Stimulated activated CD4-positive, alpha-beta T cell treated with anti-CD3 and anti-CD28 coated beads, TNF-alpha, amount 100 ng/mL, for 4 hours (primary cell): ENCODE measurements at places on chromosomes 2 and 18.

- no peak for DNase-seq
Measured at GRCh38 chr18:10213526-10213925, 240.9 kb upstream of the APCDD1 start.

DNA sequence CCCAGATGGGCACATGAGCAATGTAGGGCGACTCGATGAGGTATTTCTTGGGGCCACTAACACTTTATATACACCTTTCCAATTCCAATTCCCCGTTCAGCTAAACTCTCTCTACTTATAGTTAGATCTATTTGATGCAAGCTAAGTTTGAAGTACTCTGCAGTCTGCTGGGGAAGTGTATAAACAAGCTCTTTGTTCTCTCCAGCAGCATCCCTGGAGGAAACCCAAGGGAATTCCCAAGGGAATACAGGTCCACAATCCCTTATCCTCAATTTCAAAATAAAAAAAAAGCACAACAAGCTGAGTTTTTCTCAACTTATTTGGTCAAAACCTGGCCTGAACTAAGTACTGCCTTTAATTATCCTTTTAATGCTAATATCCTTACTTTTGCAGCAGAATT, 433.3 kb downstream of the NBAS start:
- DNase-seq, result no peak

DNA sequence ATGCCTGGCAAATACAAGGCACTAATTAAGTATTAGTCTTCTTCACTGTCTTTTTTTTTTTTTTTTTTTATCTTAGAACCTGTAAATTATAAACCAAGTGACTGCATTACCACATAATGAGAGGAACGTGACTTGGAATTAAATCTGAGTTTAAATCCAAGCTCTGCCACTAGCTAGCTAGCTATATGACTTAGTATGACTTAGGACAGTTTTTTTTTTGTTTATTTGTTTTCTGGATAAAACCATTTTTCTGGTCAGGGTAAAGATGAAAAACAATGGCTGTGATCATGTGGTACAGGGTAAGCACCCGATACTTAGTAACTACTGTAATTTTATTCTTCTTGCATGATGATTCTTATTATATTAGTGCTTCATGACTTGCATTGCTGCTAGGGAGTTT, 191.8 kb upstream of the LRRTM1 start:
- no peak for DNase-seq

GRCh38 chr2:241798081-241798630, 10.8 kb upstream of the NEU4 start:
- no peak for DNase-seq

DNA sequence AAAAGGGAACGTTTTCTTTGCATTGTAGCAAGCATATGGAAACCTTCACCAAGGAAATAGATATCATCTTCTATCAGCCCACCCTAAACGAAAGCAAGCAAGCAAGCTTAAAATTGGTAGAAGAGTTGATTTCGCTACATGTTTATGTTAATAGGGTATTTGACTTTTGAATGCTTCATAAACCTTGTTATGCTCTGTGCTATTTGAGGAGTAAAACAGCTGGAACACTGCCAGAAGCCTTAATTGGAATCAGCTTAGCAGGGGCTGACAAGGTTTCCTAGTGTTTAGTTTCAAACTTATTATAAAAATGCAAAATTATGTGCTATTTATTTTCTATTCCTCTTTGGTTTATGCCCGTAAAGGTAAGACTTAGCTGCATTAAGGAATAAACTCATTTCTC, 70.6 kb upstream of the LINC00305 start:
- no peak for DNase-seq

DNA sequence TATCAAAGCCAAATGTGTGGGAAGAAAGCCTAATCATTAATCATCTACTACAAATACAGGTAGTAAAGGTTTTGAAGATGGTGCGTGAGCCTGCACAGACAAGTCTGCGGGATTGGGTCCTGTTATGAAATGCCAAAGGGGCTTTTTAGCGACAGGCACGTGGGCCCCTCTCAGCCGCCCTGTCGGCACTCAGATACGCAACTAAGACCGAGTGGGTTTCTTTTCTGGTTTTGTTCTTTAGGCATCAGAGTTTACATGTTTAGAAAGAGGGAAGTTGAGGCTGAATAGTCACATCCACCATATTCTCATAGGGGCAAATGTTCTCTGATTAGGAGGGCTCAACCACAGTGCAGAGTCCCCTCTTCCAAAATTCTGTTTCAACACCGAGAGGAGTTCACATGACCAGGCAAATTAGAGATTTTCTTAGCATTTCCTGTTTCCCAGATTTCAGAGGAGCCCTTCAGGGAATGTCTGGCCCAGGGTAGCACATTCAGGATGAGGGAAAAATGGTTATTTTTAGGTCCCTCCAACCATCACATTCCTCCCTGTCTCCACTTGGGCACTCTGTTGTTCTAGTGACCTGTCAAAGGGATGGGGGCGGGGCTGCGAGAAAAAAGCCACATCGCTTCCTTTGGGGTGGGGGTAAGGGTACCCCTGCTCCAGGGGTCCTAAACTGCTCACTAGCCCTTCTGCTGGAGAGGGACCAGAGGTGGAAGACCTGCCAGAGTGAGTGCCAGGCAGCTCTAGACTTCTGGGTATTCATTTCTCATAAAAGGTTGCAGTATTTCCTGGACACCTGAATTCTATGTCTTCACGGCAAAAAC, 159.2 kb downstream of the BCL2 start:
- no peak for DNase-seq

DNA sequence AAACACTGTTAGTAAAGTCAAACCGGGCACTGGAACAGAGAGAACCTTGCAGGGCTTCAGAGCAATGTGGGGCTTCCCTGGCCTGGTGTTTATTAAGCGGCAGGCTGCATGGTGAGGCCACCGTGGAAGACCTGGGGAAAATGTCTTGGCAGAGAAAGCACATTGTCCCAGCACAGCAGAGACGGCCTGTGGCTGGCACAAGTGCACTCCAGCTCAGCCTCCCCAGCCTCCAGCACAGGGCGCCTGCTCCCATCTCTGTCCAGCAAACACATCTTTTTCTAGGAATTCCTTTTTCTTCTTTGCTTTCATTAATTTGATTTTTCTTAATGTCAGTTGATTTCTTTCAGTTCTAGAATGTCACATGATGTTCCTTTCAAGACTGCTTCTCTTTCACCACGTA, 138.2 kb upstream of the NFATC1 start:
- DNase-seq, result no peak

DNA sequence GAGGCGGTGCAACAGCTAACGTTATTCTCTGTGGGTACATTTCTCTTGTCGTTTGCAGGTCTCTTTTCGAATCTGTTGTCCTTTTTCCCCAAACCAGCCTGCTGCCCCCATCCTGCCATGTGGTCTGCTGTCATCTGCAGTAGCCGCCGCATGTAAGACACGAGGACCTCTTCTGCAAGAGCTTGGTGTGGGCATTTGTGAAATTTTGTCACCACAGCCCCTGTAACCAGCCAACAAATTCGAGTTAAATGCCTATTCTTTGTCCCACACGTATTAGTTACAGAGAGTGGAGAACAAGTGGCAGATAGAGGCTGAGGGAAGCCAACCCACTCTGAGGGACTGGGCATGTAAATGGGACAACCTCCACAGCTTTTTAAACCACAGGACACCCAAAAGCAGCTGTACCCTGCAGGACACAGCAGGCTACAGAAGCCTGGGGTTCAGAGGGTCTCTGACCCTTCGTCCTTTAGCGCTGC, 35.0 kb downstream of the ITGA6 start:
- no peak for DNase-seq

DNA sequence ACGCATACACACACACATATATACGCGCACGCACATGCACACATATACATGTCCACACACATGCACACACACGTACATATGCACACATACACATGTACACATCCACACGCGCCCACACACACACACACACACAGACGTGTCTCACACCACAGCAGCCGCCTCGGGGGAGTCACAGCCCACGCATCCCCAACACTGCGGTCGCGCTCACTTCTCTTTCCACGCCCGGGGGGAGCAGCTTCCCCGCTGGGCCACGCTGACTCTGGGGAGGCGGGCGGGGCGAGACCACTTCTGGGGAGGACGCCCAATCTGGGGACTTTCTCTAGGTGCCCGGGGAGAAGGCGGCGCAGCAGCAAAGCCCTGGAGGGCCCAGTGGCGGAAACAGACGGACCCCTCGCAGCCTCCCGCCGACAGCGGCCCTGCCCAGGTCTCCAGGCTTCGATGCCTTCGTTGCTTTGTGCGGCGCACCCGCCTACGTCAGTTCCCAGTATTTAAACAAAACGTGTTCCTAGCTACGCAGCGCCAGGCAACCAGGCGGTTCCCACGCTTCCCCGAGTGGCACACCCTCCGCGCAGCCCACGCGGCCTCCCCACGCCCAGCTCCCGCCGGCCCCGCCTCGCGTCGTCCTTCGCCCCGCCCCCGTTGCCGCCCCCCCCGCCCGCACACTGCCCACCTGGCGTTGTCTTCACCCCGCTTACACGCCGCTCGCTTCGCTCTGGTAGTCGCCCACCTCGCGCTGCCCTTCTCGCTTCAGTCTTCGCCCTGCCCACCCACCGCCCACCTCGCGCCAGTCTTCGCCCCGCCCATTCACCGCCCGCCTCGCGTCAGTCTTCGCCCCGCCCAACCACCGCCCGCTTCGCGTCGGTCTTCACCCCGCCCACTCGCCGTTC, 810 bp upstream of the RBFA start:
- no peak for DNase-seq

GRCh38 chr2:223104336-223105132, 52.5 kb downstream of the KCNE4 start:
- no peak for DNase-seq

GRCh38 chr2:153235516-153235915, 243.0 kb downstream of the RPRM start:
- no peak for DNase-seq

GRCh38 chr2:206442833-206443734, at the start of gene ADAM23:
TSS of gene ADAM23 (plus strand) at chr2:206443532. CDS start at chr2:206443867, 335 bp downstream.
- DNase-seq, result no peak

- DNase-seq, result no peak
Measured at GRCh38 chr2:1219901-1220573, 193.2 kb upstream of the TPO start.

DNA sequence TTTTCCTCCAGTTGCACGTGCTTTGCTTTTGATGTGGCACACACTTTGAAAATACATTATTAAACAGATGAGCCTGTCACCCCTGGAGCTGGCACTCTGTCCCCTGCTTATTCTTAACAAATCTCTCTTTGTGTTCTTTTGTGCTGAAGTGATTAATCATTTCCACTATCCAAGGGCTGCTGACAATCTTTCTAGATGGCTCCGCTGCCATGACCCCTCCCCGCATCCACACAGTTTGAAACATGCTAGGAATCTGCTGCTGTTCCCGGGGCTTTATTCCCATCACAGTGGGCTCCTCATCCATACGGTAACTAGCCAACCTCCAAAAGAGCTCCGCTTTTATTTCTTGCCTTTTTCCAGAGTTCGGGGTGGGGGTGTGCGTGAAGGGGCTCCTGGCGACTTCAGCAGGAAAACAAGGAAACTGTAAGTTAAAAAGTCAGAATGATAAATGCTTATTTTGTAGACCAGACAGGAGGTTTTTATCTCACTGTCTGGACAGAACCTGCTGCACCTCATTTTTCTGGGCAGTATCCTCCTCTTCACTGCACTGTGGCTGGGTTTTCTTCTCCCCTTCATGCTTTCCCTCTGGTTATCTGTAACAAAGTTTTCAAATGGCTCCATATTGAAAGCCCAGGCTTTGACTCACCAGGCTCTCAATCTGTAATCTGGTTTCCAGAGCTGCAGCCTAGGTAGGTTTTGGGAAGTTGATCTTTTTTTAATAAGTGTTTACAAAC, 319.7 kb downstream of the AFF3 start:
- DNase-seq, result no peak

DNA sequence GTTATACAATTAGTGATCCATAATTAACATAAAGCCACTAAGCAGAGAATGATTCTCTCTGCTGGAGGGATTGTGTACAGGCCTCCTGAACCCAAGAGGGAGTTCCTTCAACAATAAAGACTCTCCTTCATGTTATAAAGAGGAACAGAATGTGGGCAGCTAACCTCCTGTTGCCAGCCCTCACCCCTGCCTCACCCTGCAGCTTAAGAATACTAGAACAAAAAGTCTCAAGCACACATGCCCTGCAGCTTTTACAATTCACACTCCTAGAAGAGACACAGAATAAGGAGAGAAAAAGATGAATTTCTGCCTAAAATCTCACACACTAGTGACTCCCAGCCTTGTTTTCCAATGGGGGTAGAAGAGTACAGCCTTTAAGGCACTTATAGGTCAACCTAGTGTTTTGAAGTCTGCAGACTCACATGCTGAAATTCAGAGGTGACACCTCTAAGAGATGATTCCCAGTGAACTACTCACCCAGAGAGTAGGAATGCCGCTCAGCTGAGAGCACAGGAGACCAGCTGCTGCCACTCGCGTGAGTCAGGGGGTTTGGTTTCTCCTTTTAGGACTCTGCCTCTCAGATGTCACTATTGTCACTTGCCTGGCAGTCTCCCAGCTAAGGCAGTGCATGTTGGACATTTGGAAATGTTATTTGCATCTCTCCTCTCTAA, 32.5 kb upstream of the IL1RL1 start:
- no peak for DNase-seq

DNA sequence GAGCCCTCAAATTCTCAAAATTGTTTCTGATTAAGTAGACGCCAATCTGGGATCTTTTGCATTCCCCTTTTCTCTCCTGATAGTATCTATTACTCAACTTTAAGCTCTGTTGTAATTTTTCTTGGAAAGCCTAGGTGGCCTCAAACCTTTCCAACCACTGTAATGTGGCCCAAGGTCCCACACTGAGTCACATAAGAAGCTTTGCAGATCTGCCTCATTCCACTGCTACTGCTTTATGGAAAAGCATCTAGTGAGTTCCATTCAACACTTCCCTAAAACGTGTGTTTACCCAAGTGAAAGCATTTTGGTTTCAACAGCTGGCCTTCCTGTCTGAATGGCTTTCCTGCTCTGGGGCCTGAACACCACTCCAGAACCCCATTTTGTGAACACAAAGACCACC, 493.6 kb upstream of the SPHKAP start:
- DNase-seq, result no peak

GRCh38 chr2:10783421-10783820, 29.2 kb downstream of the PDIA6 start:
- DNase-seq, result no peak

- DNase-seq, result no peak
Measured at GRCh38 chr2:67321588-67321903, 75.6 kb upstream of the ETAA1 start.

DNA sequence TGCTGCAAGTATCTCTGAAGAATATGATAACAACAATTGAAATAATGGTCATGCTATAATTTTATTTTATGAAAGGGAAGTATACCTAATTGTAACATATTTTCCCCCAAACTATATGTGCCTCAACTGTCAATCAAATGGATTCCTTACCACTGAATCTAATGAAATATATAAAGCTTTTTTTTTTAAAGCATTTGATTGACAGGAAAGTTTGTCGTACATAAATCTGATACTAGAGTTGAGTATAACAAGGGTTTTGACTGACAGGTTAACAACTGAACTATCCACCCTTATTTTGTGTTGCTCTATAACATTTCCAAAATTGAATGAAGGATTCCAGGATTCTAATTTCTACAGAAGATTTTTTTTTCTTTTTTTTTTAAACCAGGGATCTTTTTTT, 1333.3 kb upstream of the SLC39A10 start:
- no peak for DNase-seq

- no peak for DNase-seq
Measured at GRCh38 chr2:62559582-62559981, 53.6 kb upstream of the TMEM17 start.
